NCI-H526 (cell line): ENCODE measurements at places on chromosomes 6 and 20.

DNA sequence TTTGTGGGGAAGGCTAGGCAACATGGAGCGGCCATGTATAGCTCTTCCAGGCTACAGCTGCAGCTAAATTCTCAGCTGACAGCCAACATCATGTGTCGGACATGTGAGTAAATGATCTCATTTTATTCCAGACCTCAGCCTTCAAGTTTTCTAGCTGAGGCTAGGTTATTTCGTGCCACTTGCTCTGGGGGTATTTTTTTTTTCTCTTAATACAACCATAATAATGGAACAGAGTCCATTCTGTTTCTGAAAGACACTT lies 573.5 kb downstream of the CD109 start:
- DNase-seq = no peak

- DNase-seq = no peak
Observed at GRCh38 chr20:37383229-37383989, 37.5 kb downstream of the SRC start.

GRCh38 chr6:105680131-105680530 lies 277.2 kb upstream of the PREP start:
- no peak for DNase-seq

DNA sequence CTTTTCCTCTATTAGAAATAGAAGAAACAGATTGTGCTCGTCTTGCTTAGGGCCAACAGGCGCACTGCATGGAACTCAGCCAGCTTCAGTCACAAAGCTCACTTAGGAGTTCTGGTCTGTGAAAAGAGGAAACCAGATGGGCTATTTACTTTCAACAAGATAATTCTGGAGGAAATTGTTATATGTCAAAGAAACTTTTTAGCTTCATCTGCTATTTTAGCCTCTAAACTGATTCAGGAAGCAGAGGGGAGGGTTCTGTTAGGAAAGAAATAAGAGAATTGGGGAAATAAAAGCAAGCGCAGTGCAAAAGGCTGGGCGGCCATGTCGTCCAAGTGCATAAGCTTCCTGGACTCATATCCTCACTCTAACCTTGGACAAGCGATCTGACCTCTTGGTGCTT lies 21.3 kb downstream of the PRKN start:
- DNase-seq = no peak

- no peak for DNase-seq
Observed at GRCh38 chr6:70860045-70860444, 96.8 kb downstream of the B3GAT2 start.

DNA sequence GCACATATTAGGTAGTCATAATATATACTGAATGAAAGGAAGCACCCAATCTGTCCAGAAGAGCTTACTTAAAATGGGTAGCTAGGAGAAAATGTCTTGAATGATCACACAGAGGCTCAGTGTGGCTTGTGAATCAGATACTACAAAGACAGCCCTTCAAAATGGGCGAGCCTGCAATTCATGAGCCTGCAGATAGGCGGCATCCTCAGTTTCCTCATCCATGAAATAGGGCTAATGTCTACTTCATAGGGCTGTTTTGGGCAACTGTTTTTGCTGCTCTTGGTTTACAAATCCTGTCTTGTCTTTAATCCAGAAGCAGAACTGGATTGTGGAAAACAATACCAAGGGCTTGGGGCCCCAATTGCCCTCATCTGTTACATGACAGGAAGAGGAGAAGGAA lies 129.3 kb upstream of the KCNK16 start:
- no peak for DNase-seq

DNA sequence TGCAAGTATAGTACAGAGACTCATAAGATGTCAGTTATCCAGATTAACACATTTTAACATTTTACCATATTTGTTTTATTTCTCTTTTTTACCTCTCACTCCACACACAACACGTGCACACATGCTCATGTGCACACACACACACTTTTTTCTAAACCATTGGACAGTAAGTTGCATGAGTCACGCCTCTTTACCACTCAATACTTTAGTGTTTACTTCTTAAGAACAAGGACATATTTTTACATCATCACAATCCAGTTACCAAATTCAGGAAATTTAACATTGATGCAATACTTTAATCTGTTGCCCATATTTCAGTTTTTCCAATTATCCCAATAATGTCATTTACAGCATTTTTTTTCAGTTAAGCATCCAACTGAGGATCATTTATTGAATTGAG lies 109.0 kb downstream of the RIN2 start:
- DNase-seq = no peak

- DNase-seq = no peak
Observed at GRCh38 chr6:66970373-66970772, 1263.3 kb upstream of the EYS start.
